ENCODE measurements at places on chromosomes 3 and 15.

- DNase-seq = no peak
Observed at GRCh38 chr15:29937956-29938355, 115.7 kb upstream of the TJP1 start.

DNA sequence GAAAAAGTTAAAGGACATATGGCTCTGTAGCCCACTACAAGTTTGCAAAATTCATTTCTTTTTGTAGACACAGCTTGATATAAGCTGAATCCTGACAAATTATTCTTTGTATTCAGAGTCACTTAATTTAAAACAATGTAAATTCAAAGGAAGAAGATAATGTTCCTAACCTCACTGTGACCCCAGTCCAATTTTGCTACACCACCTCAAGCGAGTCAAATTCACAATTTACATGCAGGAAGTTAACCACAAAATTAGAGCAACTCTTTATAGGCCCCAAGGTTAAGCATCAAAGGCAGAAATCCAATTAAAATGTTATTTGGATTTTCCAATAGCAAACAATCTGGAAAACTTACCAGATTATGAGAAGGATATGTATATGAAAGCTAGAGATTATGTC lies 119.5 kb upstream of the CNTN6 start:
- DNase-seq = no peak

GRCh38 chr3:181880331-181880730 lies 168.6 kb downstream of the SOX2 start:
- peak; percentile 42 for DNase-seq

- DNase-seq = no peak
Observed at GRCh38 chr3:150483226-150483625, 63.1 kb downstream of the SERP1 start.

GRCh38 chr15:77001351-77001750 lies 6.4 kb downstream of the PSTPIP1 start:
- DNase-seq = no peak

GRCh38 chr3:193040836-193041672 lies 123.4 kb upstream of the MB21D2 start:
- peak; percentile 3 for DNase-seq

GRCh38 chr3:78337801-78338211 lies 1297.9 kb downstream of the ROBO2 start:
- DNase-seq = no peak

- no peak for DNase-seq
Observed at GRCh38 chr15:92910451-92910850, 10.3 kb downstream of the CHD2 start.

DNA sequence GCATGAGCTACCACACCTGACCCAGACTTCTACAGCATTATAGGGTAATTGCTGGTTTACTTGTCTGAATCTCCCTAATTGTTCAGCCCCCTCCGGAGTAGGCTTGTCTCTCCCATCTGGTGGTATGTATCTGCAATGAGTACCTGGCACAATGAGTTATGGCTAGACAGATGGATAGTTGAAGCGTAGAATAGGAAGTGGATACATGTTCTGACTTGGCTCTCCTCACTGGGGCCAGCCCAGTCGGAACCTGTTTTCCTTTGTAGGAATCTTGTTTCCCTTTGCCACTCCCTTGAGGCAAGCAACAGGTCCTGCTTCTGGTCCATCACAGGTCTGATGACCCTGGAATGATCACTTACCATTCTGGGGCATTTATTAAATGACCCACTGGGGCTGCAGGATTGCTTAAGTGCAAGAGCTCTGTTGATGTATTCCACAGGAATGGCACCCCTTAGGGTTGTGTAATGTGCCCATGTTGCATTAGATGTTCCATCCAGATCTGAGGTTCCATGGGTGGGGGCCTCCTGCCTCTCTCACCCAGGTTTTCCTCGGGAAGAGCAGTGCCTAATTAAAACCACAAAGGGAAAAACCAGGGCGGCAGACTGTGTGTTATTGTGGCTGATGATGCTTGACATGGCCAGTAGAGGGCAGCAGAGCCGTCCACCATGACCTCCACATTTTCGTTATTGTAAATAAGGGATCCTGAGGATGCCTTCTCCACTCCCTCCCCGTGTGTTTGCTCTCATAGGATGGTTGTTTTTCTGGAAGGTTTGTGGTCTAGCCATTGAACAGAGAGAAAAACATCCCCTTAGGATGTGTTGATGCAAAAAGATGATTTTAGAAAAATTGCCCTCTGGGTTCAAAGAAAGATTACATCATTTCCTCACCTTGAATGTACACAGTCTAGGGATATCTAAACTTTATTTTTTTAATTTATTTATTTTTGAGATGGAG lies 58.0 kb downstream of the CMTM8 start:
- DNase-seq = peak; percentile 44
